Activated CD4-positive, alpha-beta T cell treated with anti-CD3 and anti-CD28 coated beads for 4 hours (primary cell): ENCODE measurements at places on chromosomes 3 and 15.

DNA sequence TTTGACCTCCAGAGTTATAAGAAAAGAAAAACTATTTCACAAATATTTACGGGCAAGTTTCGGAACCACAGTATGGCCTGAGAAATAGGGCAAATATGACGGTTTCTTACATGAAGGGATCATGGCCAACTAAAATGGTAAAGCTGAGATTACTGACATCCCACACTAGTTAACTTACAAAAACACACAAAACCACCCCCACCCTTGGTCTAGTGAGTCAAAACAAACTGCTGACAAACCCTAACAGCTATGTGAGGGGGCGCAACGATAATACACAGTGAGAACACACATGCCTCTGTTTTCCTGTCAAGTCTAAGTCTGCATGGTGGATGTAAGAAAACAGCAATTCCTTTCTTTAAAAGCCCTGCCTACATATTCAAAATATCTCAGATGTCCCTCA is 32.3 kb downstream of the CBLB start:
- DNase-seq = peak; percentile 51

- no peak for DNase-seq
Observed at GRCh38 chr3:122668930-122669730, 11.5 kb upstream of the PARP14 start.

GRCh38 chr15:70761046-70761445 is 2.3 kb downstream of the UACA start:
- DNase-seq = no peak

- no peak for DNase-seq
Observed at GRCh38 chr3:141456301-141456625, 30.6 kb upstream of the RASA2 start.
